ENCODE measurements at places on chromosomes 5 and 9.

GRCh38 chr5:157476702-157477408 is 16.8 kb downstream of the NIPAL4 start:
- no peak for DNase-seq

DNA sequence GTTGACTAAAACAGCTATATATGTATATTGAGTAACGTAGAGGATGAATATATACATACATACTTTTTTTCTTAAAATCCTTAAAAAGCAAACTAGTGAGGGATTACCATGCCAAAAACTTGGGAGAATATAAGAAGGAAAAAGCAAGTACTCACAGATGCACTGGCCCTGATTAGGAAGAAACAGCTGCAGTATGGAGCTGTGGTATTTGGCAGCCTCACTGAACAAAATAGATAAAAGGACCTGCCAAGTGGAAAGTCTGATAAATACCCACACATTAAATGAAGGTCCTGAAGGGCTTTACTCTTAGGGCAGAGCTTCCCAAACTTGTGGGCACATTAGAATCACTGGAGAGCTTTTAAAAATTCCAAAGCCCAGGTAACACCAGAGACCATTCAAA is 80.6 kb downstream of the FEM1C start:
- no peak for DNase-seq

GRCh38 chr9:37784616-37785483 is at the start of gene EXOSC3:
EXOSC3 (minus strand) TSS chr9:37785064; CDS start chr9:37785044, 20 bp downstream.
- peak; percentile 82 for DNase-seq

GRCh38 chr5:79898611-79899010 is 92.5 kb downstream of the MTX3 start:
- DNase-seq = no peak

- DNase-seq = no peak
Measured at GRCh38 chr5:81292130-81292529, 9.3 kb upstream of the ZCCHC9 start.

DNA sequence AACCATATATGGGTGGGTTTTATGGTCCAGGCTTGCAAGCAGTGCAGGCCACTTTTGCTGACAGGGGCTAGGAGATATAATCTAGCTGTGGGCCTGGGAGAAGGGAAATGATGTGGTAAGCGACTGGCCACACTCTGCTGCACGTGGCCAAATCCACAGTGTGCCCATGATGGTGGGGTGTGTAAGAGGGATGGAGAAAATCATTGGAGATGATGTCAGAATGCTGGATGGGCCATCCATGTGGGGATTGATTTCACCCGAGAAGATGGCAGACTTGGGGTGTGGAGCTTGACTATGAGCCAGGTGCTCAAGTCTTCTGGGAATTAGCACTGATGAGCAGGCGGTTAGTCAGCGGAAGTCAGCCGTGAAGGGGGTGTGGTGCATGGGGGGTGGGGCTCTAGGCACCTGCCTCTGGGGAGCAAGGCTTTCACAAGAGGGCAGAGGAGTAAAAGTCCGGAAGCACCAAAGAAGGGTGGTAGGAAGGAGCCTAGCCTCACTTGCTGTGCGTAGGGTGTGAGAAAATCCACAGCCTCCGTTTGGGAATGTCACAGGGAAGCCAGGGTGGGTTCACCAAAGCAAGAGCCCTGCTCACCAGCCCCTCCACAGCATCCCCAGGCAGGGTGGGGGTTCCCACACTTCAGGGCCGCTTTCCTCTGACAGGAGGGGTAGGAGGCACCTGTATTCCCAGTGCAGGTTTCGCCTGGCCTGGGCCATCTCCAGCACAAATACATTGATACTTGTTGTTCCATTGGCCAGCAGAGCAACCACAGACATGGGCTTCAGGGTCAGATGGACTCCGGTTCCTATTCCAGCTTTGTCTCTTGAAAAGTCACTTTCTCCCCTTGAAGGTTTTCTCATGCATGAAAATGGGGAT is 44.5 kb upstream of the ANGPTL2 start:
- DNase-seq = no peak

DNA sequence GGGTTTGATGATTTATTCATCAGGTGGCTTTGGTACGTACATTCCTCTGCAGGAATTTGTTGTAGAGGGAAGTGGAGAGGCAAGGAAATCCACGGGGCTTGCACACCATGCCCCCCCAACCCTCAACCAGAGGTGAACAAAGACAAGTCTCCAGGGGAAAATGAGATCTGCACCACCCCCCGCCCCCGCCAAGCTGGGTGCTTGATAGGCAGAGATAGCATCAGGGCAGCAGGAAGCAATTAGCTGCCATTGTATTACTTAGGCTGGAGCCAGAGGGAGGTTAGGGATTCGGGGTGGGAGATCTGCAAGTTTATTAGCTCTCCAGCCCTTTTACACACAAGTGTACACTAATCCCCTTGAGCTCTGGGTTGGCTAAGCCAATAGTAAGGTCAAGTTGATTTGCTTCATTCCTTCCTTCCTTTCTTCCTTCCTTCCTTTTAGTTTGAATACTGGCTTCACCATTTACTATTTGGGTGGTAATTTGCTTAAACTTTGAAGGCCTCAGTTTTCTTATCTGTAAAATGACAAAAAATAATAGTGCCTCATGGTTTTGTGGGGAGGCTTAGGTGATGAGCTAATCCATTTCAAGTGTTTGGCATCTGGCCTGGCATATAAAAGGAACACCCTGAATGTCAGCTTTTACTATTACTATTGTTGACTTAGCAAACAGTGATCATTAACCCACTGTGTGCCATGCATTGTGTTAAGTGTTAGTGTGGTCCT is 34.1 kb downstream of the SPRY4 start:
- DNase-seq = no peak

- no peak for DNase-seq
Measured at GRCh38 chr9:20538956-20539355, 83.3 kb downstream of the MLLT3 start.

DNA sequence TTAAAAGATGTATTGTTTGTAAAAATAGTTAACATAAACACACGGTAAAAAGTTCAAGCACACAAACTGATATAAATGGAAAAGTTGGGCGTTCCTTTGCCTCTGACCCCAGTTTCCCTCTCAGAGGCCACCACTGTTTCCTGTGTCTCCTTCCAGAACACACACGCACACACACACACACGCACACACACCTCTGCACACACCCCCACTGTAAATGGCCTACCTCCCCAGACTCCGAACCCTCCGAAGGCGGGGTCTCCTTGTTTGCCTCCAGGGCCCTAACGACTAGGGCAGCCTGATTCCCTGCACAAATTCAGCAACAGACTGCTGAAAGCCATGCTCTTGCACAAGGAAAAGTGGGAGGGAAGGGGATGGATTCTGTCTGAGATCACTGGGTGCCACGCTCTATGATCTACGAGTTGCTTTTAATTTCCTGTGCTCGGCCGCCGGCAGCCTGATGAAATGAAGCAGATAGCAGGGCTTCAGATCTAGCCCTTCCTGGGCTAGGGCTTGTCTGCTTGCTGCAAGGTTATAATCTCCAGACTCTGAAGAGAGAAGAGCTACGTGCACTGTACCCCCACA is 184.0 kb upstream of the IL12B start:
- no peak for DNase-seq

- no peak for DNase-seq
Measured at GRCh38 chr9:129054163-129054851, 17.9 kb downstream of the MIGA2 start.

GRCh38 chr5:164555809-164556208 is 1050.4 kb downstream of the MAT2B start:
- no peak for DNase-seq

DNA sequence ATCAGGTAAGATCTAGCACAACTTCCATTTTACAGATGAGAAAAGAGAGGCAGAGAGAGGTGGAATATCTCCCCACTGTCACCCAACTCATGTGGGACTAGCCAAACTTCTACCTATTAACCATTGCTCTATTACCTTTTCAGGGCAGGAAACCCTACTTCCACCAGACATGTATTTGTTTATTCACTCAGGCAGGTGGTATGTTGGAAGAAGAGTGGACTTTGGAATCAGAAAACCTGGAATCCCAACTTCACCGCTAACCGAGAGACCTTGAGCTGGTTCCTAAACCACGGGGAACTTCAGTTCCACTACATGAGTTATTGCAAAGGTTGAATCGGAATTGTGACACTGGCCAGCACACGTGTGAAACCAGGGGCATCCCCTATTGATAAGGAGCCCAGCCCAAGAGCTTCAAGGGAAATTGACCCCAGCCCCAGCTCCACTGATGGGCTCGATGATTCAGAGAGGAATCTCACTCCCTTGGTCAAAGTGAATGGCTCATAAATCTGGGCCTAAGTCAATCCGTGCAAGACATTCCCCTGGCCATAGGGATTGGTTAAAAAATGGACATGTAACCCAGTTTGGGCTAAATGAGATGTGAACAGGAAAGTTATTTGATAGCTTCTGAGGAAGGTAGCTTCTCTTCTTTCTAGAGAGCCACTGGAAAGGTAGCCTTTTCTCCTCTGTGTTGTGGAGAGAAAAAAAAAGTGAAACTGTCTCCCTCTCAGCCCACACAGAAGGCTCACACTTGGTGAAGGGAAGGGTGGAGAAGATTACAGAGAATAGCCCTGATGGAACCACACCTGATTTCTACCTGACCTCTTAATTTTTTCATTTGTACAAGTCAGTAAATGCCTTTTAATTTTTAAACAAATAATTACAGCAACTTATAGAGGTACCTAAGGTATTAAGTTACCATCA is 5.5 kb upstream of the GLIS3 start:
- no peak for DNase-seq

GRCh38 chr5:106374956-106375355 is 1295.8 kb downstream of the EFNA5 start:
- DNase-seq = no peak

- DNase-seq = no peak
Measured at GRCh38 chr5:112257005-112257404, 162.1 kb downstream of the EPB41L4A start.

DNA sequence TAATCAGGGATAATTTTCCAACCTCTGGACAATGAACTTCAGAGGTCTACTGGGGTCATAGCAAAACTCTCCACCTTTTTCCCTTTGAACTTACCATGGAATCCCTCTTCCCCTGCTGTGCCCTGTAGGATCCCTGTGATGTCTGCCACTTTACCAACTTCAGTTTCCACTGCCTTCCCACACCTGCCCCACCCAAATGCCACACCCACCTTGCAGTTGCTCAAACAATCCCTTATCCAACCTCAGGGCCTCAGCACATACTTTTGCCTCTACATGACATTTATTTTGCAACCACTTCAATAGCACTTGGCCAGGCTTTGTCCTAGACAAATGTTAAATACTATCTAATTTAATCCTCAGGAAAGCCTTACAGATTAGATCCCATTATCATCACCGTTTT is 463.7 kb upstream of the WWC1 start:
- no peak for DNase-seq

GRCh38 chr9:132041798-132042197 is 37.9 kb downstream of the MED27 start:
- no peak for DNase-seq

DNA sequence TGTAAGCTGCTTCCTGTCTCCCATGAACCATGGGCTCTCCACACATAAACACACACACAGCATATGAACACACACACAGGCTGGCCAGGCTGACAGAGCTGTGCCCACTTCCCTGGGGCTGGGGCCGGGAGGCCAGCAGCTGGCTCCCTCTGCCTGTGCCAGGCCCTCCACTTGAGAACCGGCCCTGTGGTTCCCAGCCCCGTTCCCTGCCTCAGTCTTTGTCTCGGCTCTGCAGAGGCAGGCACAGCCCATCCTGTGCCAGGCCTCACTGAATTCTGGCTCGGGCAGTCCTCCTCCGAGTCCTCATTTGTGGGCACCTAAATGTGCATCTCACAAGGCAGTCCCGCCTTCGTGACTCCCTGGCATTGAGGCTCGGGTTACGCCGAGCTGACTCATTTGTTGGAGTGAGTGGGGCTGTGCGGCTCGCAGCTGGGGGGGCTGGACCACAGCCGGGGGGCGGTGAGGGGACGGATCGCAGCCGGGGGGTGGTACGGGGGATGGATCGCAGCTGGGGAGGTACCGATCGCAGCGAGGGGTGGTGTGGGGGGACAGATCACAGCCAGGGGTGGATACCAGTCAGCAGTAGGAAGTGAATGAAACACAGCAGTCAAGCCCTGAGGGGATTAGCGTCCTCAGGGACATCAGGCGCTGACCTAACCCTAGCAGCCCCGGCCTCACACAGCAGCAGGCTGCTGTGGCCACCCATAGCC is 72.3 kb downstream of the PSMB7 start:
- no peak for DNase-seq

Measured in activated effector memory CD4-positive, alpha-beta T cell treated with Interleukin-2 at 50 U/mL for 16 hours (primary cell).